ENCODE measurements at places on chromosomes 2 and 18.

GRCh38 chr2:28656937-28657615 lies 94.6 kb upstream of the PPP1CB start:
- no peak for DNase-seq

GRCh38 chr2:203713381-203713780 lies 6.9 kb downstream of the CD28 start:
- no peak for DNase-seq

- no peak for DNase-seq
These were observed 501.9 kb upstream of the KLHL29 start for GRCh38 chr2:22883054-22883453.

- peak; percentile 33 for DNase-seq
These were observed 752 bp downstream of the MGAT4A start for GRCh38 chr2:98730053-98730706.

DNA sequence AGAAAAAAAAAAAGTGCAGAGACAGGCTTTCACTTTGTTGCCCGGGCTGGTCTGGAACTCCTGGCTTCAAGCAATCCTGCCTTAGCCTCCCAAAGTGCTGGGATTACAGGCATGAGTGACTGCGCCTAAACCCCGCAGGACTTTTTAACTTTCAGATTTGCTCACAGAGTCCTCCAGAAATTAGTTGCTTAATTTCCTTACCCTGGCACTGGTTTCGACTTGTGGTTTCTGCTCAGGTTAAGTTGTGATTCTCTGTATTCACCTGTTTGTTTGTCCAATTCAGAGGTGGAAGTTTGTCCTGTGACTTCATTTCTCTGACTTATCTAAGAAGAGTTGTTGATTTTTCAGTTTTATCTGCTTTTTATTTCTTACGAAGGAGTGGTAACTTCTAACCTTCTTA lies 238.1 kb downstream of the TMEM182 start:
- DNase-seq = no peak

DNA sequence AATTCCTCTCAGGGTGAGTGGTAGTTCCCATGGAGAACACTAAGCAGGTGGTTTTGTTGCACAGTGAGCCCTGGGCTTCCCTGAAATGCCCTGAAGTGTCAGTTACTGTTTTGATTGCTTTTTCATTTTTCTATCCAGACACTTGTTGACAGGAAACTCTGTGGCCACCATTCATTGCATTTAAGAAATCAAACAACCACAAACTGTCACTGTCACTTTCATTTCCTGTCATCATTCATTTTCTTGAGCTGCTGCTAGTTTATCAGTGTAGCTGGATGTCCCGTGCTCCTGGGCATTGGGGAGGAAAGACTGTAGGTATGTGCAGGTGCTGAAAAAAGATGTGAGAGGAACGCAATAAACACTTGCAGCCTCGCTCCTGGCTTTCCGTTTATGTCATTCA lies 891.6 kb upstream of the ZEB2 start:
- DNase-seq = no peak

DNA sequence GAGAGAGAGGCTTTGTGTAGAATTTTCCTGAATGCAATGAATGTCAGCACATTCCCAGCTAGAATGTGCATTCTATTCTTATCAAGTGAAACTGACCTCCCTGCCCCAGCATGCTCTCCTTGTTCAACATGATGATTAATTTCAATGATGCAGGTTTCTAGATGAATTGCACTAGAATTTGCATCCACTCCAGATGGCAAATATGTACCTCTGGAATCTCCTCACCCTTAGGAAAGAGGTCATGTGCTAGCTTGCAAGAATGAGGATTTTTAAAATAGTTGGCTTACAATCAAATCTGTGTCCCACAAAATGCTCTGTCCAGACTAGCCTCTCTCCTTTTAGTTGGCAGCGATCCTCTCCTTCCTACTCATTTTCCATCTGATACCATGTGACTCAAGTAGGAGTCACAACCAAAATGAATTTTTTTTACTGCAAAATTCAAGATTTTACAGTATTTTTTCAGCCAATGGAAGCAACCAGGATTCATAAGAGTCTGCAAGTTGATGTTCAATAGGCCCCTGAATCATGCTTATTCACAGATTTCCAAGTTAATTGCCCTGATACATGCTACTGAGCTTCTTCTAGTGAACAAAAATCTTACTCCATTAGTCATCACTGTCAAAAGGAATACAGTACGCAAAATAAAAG lies 21.0 kb upstream of the STAT4 start:
- no peak for DNase-seq

DNA sequence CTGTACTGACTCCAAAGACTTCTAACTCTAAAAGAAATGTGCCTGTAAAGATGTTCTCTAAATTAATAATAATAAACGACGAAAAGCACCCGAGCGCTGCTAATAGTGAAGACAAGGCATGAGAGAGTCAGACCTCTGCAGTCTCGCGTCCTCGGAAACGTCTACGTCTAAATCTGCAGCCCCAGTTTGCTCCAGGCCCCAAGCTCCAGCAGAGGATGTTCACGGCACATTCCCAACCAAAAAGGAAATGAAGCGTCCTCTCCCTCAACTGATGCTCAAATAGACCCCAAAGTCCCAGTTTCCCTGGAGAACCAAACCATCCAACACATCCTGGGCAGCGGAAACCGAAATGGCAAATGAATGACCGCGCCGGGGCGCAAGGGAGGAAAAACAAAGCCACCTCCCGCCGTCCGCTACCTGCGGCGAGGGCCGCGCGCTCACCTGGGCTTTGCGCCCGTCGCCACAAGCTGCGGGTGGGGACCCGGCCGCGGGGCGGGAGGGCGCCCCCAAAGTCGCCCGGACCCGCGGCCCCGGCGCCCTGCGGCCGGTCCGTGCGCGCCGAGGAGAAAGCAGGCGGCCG lies 47.1 kb upstream of the CCDC150 start:
- no peak for DNase-seq

GRCh38 chr18:50466634-50467033 lies 91.8 kb downstream of the SKA1 start:
- DNase-seq = no peak

- DNase-seq = no peak
These were observed 41.0 kb downstream of the LPIN2 start for GRCh38 chr18:2971741-2972552.

- DNase-seq = no peak
These were observed 99.9 kb downstream of the USP34 start for GRCh38 chr2:61371027-61371426.

- DNase-seq = no peak
These were observed 40.7 kb downstream of the POMC start for GRCh38 chr2:25127646-25128045.

DNA sequence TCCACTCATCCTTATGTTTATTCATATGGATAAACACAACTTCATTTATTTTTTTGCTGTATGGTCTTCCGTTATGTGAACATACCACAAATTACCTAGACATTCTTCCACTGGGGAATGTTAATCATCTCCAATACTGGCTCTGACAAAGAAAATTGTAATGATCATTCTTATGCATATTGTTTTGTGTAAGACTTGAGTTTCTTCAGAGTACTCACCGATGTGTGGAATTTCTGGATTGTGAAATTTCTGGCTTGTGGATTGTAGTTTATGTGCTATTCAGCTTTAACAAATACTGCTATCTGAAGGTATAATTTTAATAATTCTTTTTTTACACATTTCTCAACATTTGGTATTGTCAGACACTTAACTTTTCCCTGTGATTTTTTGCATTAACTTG lies 212.2 kb upstream of the THUMPD2 start:
- no peak for DNase-seq

DNA sequence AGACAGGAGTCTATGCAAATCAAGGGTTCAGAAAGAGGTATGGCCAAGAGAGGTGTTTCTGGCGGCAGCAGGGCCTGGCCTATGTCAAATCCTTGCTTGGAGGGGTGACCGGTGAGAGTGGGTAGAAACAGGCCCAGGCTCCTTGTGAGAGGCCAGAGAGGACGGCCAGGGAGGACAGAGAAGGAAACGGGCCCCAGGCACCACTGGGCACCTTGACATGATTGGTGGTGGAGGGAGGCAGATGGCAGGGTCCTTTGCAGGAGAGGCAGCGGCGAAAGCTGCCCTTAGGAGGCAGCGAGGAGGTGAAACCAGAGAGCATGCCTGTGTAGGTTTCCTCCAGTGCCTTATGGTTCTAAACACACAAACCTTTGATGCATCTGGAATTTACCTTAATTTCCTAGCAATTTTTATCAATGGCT lies 6.2 kb downstream of the RAMP1 start:
- no peak for DNase-seq

DNA sequence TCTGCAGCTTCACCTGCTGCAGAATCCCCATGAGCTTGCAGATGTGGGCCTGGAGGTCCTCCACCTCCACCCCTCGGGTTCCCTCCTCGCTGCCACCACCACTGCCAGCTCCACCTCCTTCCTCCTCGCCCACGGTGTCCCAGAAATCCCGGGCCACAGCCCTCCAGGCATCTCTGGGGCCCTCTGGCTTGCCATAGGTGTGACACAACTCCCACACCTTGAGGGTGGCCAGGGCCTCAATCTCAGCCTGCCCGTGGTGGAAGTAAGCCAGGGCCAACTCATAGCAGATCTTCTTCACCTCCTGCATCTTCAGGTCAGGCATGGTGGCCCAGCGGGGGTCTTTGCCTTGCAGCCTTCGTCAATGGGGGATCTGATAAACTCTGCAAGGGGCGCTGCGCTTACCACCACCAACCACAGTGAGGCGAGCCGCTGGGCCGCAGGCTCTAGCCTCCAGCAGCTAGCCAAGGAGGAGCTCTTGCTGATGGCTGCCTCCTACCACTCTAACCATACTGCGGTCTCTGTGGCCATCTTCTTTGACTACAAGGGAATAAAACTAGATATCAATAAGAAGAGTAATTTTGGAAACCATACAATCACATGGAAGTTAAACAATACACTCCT lies 36.1 kb upstream of the ANKRD62 start:
- DNase-seq = no peak

DNA sequence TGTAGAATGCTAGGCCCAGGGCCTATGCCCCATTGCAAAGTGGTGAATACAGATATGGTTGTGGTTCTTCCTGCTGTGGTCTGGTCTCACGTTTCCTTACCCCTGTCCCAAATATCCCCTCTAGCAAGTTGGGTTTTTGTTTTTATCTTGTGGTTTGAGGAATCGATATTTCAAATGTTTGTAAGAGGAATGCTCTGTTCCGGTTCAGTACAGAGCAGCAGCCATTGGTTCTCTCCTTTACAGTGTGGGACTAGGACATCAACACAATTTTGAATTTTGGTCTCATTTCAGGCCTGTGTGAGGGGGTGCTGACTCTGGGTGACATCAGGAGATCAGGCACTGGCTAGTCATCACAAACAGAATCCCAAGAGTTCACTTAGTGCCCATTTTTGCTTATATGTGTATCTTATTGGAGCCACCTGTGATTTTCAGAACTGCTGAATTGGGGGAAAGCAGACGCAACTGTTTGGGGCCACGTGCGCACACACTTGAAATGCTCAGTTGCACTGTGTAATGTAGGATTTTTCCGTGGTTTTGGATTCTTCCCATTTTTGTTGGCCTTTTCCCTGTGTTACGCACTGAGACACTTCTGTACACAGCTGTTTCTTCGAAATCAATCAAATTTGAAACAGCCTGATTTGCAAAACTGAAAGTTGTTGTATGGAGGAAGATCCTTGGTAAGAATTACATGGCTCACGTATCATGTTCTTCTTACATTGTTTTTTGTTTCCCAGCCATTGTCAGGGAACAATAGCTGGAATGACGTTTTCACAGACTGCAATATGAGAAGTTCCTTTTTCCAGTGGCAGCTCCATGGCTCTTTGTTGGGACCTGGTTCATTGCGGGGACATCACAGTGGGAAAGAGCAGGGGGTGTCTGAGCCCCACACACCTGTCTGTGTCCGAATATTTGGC lies 8.6 kb downstream of the SH3BP4 start:
- no peak for DNase-seq

GRCh38 chr2:98377544-98377943 lies 31.3 kb downstream of the CNGA3 start:
- no peak for DNase-seq

GRCh38 chr2:233025706-233026105 lies 6.8 kb upstream of the NEU2 start:
- DNase-seq = no peak

GRCh38 chr2:191122638-191123294 lies 28.0 kb downstream of the STAT4 start:
- no peak for DNase-seq

DNA sequence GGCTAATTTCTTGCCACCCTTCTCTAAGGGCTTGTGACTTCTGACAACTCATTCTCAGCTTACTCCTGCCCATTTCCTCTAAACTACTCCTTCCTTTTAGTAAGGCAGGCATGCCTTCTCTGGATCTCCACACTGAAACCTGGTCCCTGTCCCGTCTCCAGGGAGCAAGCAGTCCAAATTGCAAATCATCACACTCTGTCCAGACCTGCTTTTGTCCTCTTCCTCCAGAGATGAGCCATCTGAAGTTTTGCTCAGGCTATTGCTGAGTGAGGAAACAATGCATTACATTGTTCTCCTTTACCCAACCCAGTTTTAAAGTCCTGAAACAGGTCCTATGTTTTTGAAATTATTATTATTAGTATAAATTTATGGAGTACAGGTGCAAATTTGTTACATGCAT lies 57.3 kb downstream of the ARHGAP25 start:
- DNase-seq = no peak

DNA sequence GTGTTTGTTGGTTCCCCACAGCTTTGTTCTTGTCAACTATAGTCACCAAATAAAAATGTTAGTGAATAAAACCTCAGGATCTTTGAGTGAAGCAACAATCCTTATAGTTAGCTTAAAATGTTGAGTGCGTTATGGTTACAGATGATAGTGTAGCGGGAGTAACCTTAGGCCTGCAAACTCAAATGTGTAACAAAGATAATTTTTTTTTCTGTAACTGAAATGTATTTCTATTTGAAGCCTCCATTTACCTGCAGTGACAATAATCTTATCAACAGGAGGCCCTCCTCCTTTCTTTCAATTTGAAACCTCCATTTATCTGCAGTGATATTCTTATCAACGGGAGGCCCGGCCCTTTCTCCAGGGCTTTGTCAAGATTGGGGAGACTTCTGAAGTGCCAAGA lies 3.1 kb upstream of the C2orf49 start:
- DNase-seq = no peak

DNA sequence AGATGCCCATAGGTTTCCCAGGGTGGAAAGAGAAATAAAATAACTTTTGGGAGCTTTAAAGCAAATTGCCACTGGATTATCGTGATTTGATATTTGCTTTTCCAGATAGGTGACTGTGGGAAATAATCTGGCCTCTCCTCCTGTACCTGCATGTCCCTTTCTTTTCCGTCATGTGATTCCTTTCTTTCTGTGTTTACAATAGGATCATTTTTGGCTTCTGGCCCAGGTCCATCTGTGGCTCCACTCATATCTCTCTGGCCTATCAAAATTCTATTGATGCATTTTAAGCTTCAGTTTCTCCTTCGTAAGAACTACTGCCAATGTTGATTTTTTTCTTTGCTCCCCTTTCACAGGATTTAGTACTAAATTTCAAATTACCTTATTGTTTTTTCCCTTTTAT lies 153.6 kb downstream of the CCDC85A start:
- DNase-seq = peak; percentile 60

Data from NCI-H187 (cell line).